Cardiac muscle cell (in vitro differentiated cells and primary cell): ENCODE measurements at places on chromosomes 11 and 22. TPM values are rescaled to one million over a fixed set of nuclear protein-coding genes. Genes with fewer than 3 reads are reported as not detected.

GRCh38 chr11:66309475-66309874, 7.4 kb downstream of the CD248 start:
- no peak for DNase-seq

DNA sequence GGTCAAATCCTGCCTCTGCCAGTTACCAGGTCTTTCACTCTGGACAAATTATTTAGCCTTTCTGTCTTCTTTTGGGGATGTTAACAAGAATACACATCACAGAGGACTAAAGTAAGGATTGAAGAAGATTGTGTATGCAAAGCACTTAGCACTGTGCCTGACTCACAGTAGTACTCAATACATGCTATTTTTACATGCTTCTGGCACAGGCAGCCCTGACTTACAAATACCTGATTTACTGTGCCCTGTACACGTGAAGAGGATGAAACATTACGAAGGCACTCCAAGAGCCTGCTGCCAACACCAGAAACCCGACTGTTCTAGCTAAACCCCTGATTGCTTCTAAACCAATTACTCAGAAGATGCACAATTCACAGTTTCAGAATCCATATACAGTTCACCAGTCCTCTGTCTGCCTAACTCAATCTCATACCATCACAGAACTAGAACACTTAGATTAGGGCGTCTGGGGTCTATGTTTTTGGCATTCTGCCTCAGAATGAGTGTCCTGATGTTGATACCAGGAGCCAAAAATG, 300.9 kb upstream of the DDI1 start:
- no peak for DNase-seq

Gene CTSD
- 221 and 239 TPM in 2 replicates for total RNA-seq

Gene DDI1
- not detected in 2 replicates for total RNA-seq

DNA sequence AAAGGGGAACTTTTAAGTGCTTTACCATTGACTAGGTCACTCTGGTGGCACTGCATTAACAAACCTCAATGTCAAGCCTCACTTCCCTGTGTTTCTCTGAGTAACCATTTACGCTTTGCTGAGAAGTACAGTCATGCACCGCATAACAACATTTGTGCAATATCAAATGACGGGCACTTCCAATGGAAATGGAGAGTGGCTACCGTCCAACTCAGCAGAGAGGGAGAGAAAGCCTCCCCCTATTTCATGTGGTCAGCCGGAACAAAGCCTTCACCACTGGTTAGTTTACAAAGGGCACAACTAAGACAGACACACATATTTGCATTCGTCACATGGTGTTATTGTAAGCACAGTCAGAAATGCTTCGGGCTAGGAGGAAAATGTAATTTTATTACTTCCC, 117.3 kb downstream of the RASSF10 start:
- no peak for DNase-seq

DNA sequence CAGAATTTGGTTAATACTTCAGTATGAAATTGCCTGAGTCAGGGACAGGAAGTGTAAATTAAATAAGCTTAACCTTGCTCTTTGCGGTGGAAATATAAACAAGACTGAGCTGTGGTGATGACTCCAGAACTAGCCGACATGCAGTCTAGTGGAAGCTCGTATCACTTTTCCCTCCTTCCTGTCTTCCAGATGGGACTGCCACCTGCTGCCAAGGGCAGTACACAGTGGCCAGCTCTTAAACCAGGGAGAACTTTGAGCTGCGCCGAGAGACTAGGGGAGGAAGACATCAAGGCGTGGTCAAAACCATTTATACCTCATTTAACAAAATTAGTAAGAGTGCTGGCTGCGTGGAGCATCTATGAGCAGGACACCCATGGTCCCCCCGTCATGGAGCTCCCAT, 31.3 kb upstream of the CTTN start:
- no peak for DNase-seq

DNA sequence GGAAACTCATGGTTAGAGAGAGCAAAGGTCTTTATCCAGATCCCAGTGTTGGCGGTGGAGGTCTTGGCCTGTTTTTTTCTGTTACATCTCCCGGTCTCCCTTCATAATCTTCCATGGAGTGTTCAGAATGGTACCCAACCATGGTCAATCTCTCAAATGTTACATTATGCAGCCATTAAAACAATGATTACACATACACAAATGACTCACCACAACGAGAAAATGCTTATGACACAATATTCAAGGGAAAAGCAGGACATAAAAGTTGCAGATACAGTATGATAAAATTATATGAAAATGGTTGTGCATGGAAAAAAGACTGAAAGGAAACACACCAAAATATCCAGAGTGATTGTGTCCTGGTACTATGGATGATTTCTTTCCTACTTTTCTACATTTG, 17.8 kb upstream of the CSNK1E start:
- no peak for DNase-seq

Gene MMP7
- not detected in 2 replicates for total RNA-seq

GRCh38 chr11:7143908-7144307, 55.1 kb downstream of the RBMXL2 start:
- peak; percentile 17 for DNase-seq

Gene VPREB1
- total RNA-seq, result not detected in 2 replicates

- DNase-seq, result no peak
Observed at GRCh38 chr11:57473285-57473841, 13.0 kb downstream of the RTN4RL2 start.

DNA sequence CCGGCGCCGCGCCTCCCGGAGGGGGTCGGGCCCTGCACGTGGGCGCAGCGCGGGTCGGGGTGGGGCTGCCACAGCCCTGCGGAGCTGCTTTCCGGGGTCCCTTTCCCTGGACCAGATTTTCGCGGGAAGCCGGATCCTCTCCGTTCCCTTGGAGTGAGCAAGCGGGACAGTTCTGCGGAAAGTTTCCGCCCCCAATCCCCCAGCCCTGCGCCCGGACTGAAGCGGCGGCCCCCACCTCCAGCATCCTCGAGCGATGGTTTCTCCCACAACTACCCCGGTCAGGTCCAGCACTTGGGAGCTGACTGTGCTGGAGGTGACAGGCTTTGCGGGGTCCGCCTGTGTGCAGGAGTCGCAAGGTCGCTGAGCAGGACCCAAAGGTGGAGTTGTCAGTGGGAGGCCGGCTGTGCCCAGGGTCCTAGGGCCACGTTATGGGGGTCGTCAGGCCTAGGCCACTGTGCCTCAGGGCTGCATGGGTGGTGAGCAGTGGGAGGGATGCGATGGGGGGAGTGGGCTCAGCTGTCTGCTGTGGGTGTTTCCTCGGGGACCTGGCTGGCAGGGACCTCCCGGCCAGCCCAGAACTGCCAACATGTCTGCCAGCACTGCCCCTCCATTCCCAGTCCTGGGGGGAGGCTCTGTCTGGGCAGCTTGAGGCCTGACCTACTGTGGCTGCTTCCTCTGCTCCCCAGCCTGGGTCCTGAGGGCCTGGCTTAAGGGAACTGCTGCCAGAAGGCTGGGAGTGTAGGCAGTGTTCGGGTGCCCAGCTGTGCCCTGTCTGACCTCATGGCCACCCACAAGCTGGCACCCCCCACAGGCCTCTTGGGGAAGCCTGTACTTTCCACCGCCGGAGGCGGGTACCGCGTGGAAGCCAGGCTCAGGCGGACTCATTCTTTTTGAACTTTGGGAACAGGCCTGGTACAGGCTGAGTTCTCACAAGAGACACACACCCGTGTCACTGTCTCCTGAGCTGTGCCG, 726 bp downstream of the ST3GAL4 start:
- DNase-seq, result peak; percentile 39

Gene RAB3IL1
- 6.7 and 11.6 TPM in 2 replicates for total RNA-seq

DNA sequence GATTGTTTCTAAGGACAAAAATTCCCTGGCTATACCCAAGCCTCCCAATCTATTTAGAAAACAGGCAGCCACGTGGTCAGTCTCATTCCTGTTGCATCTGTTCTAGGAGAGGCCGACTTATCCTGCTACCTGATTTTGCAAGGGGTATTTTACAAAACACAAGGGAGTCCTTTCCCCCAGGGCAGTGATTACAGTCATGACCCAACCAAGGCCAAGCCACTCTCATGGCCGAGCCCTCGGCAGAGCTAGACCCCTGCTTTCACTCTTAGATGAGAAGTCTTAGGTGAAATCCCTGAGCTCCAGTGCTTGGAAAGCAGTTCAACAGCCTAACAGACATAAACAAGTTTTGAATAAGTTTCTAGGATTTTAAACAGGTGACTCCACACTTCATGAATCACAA, 89.0 kb upstream of the PITPNB start:
- no peak for DNase-seq
